ENCODE measurements at places on chromosomes 12 and 14.

- DNase-seq: no peak
These were observed 10.4 kb downstream of the RHOJ start for GRCh38 chr14:63214417-63215196.

GRCh38 chr14:98173305-98173704 lies 1098.7 kb downstream of the BCL11B start:
- DNase-seq: peak; percentile 41

DNA sequence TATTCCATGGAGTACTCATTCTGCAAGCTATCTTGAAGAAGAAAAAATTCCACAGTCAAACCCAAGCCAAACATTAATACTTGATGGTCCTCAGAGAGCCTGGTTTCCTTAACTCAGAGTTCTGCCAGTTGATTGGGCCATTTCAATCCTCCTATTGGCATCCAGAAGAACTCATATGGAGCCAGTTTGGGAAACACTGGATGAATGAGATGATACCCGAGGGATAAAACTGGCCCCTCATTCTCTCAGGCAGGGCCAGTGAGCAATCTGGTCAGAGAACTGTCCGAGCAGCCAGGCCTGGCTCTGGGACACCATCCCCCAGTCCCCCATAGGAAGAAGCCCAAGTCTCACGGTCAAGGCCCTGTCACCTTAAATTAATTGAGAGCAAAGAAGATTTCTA lies 48.8 kb downstream of the NUAK1 start:
- no peak for DNase-seq

DNA sequence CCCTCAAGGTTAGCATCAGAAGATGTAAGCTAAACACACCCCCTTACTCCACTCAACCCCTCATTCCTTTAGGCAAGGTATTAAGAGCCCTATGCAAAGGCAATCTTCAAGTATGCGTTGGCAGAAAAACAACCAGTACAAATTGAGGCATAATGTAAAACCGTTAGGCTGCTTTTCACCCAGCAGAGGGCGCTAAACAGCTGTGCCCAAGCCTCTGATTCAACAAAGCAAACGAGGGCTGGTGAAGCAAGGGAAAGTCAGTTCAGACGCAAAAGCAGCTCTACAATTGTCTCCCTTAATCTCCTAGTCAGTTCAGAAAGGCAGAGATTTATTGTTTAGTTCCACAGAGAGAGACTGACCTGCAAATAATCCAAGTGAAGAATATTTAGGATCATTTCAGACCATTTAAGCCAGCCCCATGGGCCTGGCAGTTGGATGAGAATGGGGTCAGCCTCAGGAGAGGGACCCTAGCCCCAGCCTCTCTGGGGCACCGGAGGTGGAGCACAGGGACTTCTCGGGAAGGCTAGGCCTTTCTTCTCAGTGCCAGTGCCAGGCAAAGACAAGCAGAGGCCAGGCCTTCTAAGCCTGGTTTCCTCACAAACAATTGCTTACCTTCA lies 23.5 kb downstream of the DCAF5 start:
- peak; percentile 71 for DNase-seq

GRCh38 chr14:25215607-25216006 lies 165.7 kb upstream of the STXBP6 start:
- DNase-seq: no peak

DNA sequence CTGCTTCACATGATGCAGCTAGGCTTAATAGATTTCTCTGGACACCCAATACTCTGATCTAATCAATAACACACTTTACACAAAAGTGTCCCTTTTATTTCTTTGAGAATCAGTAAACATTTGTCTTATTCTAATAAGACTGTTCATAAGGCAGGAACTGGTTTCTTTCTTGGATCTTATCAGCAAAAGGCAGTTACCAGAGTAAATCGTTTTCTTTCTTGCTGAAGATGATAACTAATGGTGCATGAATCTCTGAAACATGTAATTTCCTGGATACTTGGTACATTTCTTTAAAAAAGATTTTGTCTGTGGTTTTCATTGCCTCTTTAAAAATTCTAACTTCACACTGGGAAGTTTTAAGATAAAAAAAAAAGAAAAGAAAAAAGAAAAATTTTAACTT lies 39.6 kb downstream of the WIF1 start:
- no peak for DNase-seq

GRCh38 chr14:53538316-53538881 lies 385.3 kb upstream of the DDHD1 start:
- no peak for DNase-seq

DNA sequence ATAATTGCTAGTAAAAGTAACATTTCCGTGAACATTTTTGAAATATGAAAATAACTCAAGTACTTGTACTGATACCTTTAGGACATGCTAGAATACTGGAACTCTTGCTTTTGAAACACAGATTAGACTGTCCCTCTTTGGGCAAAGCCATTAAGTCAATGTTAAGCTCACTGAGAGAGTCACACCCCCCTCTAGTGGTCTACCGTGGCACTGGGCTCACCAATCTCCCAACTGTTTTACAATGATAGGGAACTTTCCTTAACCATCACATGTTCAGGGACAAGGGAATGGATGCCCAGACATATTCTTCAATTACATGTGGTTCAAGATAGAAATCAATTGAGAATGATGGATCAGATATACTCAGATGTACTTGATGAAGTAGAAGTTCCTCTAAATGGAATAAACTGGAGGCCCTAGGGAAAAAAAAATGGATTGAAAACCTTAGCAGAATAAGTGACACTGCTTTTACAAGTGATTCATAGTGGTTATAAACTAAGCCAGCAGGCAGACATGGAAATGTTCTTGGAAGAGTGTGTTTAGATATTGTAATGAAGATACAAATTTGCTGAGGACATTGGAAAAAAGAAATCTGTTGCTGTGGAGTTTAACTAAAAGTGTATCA lies 17.8 kb downstream of the NANOG start:
- DNase-seq: peak; percentile 62

DNA sequence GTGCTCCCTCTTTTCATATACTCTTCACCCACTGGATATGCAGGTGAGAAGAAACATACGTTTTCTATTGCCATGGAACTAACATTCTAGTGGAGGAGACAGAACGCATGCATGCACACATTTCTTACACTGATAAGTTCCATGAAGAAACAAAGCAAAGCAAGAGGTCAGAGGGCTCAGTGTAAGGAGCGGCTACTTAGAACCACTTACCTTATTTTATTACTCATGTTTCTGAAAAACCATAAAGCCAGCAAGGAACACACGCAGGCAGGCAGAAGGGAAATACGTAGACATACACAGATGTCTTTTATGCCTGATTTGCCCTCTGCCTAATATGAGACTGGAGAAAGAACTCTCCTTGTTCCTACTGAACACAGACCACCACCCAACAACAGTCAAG lies 362.9 kb downstream of the TMEM132D start:
- DNase-seq: no peak

GRCh38 chr12:4417455-4417854 lies 28.2 kb downstream of the FGF6 start:
- DNase-seq: no peak

GRCh38 chr12:120668868-120669840 lies 17.8 kb upstream of the MLEC start:
- no peak for DNase-seq

GRCh38 chr14:77355811-77356210 lies 21.1 kb downstream of the TMED8 start:
- DNase-seq: no peak
